ENCODE measurements at places on chromosomes 16 and 17.

DNA sequence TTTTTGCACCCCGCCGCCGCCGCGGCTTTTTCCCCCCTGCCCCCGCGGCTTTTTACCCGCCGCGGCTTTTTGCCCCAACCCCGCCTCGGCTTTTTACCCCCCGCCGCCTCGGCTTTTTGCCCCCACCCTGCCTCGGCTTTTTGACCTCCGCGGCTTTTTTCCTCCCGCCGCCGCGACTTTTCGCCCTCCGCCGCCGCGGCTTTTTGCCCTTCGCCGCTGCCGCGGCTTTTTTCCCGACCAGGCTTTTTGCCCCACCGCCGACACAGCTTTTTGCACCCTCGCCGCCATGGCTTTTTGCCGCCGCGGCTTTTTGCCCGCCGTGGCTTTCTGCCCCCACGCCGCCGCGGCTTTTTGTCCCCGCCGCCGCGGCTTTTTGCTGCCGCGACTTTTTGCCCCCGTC is 137.0 kb upstream of the TP53TG3D start:
- no peak for DNase-seq

GRCh38 chr17:37187262-37187661 is 188.5 kb upstream of the C17orf78 start:
- DNase-seq: no peak

DNA sequence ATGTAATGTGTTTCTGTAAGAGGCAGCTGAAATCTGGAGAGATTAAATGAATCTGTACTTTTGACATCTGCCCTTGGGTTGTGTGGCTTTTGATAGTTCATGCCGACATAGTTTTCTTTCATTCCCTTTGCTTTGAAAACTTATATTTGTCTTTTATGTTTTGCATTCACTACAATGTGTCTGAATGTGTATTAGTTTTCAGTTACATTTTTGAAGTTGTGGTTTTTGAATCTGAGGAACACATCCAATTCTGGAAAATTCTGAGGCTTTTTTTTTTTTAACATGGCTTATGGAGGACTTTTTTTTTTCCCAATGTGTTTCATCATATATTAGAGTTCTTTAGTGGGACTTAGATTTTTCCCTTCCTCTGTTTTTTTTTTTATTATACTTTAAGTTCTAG is 683.7 kb upstream of the SOX9 start:
- DNase-seq: no peak

GRCh38 chr17:73432624-73433190 is 120.9 kb upstream of the CDC42EP4 start:
- no peak for DNase-seq

DNA sequence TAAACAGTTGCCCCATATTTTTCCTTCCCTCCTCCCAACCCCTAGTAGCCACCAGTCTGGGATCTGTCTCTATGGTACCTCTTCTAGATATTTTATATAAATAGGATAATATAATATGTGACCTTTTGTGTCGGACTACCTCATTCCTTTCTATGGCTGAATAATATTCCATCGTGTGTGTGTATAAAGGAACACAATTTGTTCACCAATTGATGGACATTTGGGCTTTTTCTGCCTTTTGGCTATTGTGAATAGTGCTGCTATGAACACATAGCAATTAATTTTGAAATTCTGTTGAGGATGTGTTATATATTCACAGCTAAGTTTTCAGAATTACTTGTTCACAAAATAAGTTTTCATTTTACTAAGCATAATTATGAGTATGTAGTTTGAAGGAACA is 2.5 kb downstream of the NFATC3 start:
- no peak for DNase-seq

DNA sequence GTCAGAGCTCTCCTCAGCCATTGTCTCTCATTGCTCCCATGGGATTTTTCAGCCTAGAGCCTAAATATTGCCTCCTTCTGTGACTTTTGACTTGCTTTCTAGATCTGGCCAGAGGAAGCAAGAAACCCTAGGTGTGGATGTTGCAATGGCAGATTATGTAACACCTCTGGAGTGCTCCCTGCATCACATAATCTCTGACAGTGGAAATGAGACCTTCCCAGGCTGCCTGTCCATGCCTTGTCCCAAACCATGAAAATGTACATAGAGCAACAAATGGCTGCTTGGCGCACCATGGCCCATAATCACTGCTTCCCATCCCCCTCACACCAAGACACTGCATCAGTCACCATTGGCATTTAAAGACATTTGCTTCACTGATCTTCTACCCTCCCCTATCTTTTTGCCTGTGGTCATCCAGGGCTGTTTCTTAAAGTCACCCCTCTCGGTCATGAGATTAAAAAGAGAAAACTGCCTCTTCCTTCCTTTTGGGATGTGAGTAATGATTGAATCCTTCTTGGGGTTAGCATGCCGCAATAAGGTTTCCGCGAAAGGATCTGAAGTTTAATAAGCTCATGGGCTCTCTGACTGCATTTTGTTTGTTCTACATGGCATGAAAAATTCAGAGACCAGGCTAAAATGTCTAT is 34.2 kb upstream of the CCL2 start:
- no peak for DNase-seq

DNA sequence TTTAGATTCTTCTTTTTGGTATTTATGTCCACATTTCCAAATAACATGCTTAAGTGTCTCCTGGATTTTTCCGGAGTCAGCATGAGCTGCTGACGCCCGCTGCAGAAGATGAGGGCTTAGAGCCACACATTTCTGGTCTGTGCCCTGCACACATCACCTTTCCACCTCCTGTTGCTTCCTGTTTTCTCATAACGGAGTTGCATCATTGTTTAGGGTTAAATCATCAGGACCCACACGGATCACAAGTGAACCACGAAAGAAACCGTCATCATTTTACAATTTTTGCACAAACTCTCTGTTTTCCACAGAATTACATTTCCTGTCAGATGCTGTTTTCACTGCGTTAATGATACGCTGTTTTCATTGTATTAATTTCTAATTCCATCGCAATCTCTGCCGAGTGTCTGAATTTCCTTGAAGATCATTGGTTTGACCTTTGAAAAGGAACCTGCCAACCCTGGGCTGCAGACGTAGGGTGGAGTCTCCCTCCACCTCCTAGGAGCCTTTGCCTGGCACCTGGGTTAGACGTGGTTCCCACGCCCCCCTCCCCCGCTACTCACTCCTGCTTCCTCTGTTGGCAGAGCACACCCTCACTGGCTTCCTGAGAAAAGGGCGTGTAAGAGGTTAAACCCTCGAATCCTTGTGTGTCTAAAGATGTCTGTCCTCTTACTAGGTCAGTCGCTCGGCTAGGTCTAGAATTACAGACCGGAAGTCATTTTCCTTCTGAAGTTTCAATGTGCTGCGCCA is 68.2 kb downstream of the RNF213 start:
- no peak for DNase-seq

- DNase-seq: peak; percentile 62
These were observed 87.8 kb downstream of the SMG6 start for GRCh38 chr17:2215616-2216364.

DNA sequence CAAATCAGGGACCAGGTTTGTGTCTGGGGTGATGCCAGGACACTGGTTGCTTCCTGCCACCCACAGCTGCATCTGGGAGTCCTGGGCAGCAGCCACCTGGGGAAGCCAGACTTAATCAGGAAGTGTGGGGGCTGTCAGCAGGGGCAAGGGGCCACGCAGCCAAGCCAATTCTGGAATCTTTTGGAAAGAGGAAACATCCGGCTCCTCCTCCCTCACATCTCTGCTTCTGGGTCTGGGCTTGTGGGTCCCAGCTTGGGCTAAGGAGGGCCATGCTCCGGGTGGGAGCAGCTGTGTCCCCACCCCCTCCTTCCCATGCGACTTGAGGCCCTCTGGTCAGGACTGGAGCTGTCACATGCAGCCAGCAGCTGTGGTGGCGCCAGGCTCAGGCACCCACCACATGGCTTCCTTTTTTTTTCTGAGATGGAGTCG is 37.0 kb upstream of the CCDC182 start:
- no peak for DNase-seq

GRCh38 chr17:79646721-79647455 is 36.0 kb upstream of the RBFOX3 start:
- no peak for DNase-seq

GRCh38 chr16:4016658-4017057 is 99.6 kb downstream of the ADCY9 start:
- DNase-seq: no peak

DNA sequence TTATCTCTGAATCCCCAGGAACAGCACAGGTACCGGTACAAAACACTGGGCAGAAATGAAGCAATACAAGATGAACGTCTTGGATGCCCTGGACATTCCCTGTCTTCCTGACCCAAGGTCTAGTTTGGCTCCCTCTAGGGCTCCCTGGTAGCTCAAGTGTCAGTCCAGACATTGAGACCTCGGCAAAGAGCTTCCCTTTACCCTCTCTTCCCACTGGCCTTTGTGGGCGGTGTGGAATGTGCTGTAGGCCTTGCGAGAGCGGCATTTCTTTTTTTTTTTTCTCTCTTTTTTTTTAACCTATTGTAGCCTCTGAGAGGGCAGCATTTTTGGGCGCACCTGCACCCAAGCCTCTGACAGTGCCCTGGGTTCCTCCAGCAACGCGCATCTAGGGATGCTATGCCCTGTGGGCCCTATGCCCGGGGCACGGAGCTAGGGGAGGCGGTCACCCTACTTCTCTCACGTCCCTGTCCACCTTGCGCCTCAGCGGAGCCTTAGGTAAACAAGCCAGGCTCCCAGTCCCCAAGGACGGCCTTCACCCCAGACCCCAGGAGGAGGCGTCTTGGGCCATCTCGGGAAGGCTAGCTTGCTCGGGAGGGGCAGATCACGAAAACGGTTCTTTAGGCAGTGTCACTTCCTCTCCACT is 1.2 kb upstream of the NFATC3 start:
- no peak for DNase-seq

DNA sequence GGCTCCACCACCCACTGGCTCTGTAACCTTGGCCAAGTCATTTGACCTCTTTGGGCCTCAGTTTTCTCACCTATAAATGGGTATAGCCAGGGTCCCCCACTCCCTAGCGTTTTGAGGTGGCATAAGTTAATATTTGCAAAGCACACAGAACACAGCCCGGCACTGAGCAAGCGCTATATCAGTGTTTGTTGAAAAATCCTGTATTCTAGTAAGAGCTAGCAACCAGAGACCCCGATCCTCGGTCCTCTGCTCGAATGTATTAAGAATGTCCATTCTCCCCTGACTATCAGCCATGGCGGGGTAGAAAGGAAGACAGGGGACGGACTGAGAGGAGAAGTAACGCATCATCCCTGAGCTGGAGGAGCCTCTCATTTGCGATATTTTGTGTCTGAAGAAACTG is 131.2 kb downstream of the IRF8 start:
- no peak for DNase-seq

GRCh38 chr16:75573955-75574354 is 7.8 kb downstream of the GABARAPL2 start:
- DNase-seq: no peak

- no peak for DNase-seq
These were observed 33.8 kb downstream of the PIPOX start for GRCh38 chr17:29076722-29077121.

DNA sequence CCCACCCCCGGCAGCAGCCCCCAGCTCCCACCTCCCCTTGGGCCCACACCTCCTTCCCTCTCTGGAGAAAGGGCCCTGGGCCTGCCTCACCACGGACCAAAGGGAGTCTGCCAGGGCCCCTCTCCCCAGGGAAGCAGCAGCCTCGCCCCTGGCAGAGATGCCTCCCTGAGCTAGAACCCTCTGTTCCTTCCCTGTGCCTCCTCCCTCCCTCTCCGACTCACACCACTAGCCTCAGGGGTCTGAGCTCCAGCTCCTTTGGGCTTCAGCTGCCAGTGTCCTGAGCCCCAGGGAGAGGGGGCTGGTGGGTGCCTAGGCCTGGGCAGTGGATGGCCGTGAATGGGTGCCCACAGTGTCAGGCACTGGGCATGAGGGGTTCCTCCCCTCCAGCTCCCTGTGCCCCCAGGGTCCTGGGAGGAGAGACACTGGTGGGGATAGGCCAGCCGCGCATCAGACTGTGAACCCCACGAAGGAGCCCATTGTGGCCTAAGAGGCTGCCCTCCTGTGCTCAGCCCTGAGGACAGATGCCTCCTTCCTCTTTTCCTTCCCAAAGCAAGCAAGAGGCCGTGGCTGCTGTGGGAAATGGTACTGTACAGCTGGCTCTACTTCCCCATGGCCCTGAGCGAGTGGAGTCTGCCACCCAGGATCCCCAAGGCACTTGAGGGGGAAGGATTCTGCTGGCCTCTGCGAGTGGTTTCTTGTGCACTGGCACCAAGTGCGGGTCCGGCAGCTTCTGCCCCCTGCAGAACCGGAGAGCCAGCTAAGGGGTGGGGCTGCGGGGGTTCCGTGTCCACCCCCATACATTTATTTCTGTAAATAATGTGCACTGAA is 20.7 kb downstream of the MMP15 start:
- no peak for DNase-seq

- no peak for DNase-seq
These were observed 191.5 kb upstream of the RPL38 start for GRCh38 chr17:74011966-74012365.

GRCh38 chr16:6113749-6114148 is 1016.2 kb upstream of the EEF2KMT start:
- DNase-seq: no peak

DNA sequence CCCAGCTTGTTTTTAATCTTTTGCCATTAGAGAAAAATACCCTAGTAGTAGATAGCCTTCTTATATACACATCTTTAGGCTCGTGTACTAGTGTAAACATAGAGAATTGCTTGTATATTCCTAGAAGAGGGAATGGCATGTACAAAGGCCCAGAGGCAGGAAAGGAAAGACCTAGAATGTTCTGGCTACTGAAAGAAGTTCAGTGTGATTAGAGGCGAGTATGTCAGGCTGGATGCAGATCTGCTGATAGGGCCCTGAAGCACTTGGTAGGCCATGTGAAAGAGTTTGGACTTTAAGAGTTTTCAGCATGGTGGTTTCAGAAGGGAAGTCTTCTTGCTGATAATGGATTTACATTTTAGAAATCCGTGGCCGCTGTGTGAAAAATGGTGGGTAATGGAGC is 17.4 kb downstream of the CTCF start:
- no peak for DNase-seq

DNA sequence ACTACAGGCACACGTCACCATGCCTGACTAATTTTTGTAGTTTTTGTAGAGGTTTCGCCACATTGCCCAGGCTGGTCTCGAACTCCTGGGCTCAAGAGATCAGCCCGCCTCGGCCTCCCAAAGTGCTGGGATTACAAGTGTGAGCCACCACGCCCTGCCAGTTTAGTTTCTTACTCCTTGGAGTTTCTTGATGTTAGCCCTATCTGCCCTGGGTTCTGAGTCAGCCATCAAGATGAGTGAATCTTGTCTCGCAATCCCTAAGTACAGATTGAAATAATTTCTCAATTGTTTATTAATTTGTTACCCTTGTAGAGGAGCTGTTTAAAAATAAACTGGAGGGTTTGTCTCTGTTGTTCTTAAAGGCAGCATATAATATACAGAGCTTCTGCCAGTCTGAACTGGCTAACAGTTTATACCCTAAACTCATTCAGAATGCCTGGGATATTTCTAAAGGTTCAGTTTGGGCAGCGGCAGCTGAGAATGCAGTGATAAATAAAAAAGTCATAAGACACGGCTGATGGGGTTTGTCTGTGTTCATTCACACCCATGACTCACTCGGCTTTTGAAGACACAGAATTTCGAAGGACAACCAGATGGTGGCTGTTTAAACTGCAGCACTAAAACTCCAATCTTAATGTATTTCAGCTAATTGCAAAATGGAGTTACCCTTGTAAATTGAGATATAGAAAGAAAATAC is 39.6 kb downstream of the GPRC5B start:
- DNase-seq: no peak

Measured in stimulated activated CD4-positive, alpha-beta T cell treated with anti-CD3 and anti-CD28 coated beads, TNF-alpha, amount 100 ng/mL, for 24 hours (primary cell).